Sigmoid colon (tissue), 7 donors: ENCODE measurements at places on chromosomes 12 and 14.

GRCh38 chr14:22926316-22926715, 2.9 kb downstream of the PRMT5 start:
- no peak for DNase-seq

DNA sequence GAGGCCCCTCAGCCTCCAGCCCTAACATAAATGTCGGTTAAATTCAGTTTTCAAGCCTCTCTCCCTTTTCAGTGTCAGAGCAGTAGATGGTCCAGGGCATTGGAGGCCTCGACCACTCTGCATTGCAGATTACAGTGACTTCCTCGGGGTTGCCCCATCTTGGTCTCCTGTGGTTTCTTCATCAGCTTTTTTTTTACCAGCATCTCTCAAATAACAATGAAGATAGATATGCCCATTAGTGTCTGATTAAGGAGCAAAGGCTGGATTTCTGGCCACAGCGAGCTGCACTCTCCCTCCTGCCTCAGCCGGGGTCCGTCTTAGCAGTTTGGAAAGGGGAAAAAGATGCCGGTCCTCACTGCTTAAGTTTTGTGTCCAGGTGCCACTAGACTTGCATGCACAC, 49.7 kb downstream of the C14orf132 start:
- peak; percentile 46 for DNase-seq

DNA sequence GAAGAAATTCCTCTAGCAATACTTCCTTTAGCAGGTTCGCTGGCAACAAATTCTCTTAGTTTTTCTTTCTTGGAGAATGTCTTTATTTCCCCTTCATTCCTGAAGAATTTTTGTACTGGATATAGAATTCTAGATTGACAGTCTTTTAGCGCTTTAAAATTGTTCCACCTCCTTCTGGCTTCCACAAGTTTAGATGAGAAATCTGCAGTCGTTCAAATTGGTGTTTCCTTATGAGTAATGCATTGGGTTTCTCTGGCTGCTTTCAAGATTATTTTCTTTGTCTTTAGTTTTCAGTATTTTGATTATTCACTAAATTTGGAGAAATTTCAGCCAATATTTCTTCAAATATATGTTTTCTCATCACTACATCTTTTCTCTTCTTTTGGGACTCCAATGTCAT, 33.3 kb upstream of the FGF6 start:
- DNase-seq, result no peak

DNA sequence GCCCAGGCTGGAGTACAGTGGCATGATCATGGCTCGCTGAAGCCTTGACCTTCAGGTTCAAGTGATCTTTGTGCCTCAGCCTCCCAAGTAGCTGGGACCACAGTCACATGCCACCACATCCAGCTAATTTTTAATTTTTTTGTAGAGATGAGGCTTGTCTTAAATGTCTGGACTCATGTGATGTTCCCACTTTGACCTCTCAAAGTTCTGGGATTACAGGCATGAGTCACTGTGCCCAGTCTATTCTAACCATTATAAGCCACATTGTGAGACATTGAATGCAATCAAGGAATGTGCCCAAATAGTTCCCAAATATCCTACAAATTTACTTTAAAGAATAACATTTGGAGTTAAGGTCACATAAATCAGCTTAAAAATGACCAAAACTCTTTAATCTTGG, 130.7 kb upstream of the ARID2 start:
- DNase-seq, result no peak

DNA sequence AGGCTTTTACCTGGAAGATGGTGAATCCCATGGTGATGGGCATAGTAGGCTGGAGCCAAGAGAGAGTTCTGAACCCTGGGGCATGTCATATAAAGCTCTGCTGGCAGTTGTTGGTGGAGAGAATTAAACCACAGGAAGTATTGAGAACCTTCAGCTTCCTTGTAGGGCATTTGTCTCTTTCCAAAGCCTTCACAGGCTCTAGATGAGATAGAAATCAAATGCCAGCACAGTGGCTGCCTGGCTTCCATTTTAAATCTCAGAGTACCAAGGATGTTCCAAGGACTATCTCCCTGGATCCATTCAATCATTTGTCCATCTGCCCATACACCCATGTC, 369.6 kb downstream of the DPF3 start:
- DNase-seq, result no peak

DNA sequence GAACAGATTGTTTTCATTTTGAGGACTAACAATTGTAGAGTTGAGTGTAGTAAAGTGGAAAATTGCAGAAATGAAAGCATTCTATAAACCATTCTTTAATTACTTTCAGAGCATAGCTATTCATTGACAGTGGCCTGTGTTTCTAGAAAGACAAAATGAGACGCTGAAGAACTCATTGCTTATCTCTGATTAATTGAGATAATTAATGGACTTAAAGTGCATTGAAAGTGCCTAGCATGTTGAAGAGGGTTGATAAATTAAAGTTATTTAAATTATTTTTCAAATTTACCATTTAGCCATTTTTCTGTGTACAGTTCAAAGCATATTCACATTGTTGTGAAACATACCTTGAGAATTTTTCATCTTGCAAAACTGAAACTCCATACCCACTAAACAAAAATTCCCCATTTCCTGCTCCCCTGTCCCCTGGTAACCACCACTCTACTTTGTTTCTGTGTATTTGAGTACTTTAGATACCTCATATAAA, 57.4 kb downstream of the DAAM1 start:
- no peak for DNase-seq

DNA sequence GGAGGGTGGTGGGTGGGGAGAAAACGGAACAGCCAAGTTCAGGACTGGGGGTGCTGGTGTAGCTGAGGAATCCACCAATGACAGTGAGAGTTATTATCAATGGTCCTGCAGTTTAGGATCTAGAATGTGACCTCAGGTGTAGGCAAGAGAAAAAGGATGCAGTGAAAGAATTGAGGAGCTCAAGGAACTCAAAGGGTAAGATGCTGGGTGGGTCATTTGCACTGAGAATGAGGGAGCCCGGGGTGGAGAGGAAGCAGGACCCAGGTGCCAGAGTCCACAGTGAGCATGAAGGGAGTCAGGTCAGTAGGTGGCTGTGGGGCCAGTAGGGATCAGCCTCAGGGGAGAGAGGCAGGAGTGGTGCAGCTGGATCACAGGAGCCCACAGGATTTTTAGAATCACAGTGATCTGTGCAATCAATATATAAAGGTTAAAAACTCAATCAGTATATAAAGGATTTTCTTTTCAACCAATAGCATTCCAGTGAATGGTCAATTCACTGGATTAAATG, 3.2 kb upstream of the KRT7 start:
- DNase-seq, result peak; percentile 27

GRCh38 chr12:104720339-104721038, 237.6 kb downstream of the SLC41A2 start:
- no peak for DNase-seq

DNA sequence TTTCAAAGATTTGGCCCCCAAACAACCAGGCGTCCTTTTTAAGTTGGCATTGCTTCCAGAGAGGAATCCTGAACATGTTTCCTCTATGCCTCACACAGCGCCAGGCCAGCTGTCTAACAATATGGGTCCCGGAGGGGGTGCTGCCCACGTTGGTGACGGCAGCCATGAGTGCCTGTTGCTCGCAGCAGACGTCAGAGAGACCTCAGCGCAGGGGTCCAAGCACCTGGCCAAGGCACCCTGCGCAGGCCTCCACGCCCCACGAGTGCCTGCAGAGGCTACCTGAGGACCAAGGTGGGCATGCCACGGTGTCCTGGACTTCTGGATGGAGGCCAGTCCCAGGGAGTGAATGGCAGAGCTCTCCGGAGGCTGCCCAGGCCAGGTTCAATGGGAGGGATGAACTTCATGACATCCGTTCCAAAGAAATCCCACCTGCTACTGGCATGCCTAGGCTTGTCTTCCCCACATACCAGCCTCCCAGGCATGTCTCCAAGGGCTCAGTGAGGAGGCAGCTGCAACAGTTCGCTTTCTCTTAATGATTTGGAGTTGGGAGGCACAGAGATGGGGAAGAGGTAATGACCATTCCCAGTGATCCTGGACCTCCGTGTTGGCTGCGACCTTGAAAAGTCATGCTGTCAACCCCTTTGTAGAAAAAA, 11.6 kb upstream of the FOXN3 start:
- peak; percentile 64 for DNase-seq
